Heart right ventricle (tissue), 16 donors: ENCODE measurements at places on chromosomes 13 and 19. TPM values are rescaled to one million over a fixed set of nuclear protein-coding genes. Genes with fewer than 3 reads are reported as not detected.

DNA sequence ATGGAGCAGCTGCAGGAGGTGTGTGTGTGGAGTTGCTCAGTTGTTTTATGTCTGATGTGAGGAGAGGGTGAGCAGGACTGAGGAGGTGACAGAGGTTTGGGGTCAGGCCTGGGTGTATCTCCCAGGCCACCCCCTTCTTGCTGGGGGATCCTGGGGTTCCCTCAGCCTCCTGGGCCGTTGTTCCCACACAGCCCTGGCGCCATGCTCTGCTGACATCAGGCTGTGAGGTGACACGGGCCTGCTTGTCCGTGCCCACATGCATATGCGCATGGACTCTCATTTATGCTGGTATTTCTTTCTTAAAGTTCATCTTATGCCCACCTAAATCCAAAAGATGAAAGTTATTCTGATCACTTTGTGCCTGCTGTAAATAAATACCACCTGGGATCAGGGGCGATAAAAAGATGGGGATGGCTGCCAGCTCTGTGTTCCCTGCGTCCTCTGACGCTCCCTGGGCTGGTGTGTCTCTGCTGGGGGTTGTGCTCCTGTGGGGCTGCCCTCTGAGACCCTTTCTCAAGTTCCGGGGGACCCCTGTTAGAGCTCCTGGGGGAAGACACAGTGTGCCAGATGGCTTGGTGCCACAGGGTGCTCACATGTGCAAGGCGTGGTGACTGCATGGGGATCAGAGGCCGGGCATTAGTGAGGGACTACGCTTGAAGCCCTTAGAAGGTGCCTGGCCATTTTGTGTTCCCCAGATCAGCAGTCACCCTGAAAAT, 12.6 kb downstream of the NAXD start:
- no peak for DNase-seq

DNA sequence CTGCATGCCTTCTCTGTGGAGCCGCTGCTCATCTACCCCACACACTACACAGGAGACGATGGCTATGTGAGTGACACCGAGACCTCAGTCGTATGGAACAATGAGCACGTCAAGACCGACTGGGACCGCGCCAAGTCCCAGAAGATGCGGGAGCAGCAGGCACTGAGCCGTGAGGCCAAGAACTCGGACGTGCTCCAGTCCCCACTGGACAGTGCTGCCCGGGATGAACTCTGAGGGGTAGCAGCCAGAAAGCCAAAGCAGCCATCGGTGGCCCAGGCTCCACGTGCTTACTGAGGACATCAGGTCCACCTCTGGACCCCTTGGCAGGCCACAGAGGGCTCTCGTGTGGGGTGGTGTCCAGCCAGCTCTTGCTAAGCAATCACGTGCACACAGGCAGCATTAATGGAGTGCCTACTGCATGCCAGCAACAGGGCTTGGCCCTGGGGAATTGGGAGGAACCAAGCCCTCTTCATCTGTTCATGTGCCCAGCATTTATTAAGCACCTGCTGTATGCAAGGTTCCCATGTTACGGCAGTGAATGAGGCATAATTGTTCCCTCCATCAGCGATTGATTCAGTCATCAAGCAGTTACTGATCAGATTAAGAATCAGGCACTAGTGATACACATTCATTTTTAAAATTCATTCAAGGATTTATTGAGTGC, 25.9 kb downstream of the COLGALT1 start:
- no peak for DNase-seq

GRCh38 chr13:27039171-27039701, 132.4 kb downstream of the USP12 start:
- no peak for DNase-seq

GRCh38 chr19:38888876-38889275, 10.5 kb downstream of the SIRT2 start:
- no peak for DNase-seq

DNA sequence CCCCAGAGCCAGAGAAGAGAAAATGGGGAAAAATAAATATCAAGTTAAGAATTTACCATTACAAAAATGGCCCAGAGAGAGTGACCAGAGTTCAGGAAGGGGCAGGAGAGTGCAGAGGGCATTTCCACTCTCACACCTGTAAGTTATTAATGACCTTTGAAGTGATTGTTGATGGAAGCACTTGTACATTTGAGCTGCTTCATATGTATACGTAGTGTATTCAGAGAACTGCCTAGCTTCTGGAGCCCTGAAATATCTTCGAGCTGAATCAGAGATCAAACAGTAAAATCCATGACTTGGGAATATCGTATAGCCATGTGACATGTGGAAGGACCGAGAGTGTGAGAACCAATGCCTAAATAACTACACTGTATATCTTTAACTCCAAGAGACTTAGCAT, 49.2 kb upstream of the PCCA start:
- DNase-seq, result no peak

DNA sequence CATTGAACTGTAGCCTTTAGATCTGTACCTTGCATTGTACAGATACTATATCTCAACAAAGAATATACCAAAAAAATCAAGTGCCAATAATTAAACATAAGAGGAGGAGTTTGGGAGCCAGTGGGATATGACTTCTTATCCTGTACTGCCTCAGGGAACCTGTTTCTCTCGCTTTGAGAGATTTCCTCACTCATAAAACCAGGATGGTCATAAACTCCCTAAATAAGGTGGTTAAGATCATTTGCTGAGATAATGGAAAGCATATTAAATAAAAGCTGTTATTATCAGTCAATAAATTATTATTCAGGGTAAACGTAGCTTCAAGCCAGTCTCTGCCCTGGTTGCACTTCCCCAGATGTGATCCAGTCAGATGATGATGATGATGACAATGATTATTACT, 17.0 kb downstream of the OPA3 start:
- no peak for DNase-seq

DNA sequence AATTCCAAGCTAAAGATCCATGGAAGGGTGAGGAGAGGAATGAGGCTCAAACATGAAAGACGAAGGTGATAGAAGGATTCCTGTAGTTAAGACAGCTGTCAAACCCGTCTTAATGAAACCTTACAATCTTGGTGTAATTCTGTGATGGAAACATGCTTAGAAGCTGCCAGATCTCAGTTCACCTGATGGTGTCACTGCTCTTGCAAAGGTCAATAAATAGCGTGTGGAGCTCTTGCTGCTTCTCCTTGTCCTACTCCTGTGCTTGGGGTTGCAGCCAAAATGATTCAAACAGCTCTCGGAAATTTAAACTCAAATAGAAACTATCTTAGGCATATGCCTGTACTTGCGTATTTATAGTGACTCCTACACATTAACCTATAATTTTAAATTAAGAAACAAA, 1705.0 kb downstream of the OLFM4 start:
- no peak for DNase-seq

The ZNF627 gene
- 9.8 TPM for total RNA-seq

The TGFBR3L gene
- total RNA-seq, result 2.1 TPM

The PPP2R1A gene
- 410 TPM for total RNA-seq

The KLK1 gene
- total RNA-seq, result 0.85 TPM

The VMAC gene
- 1.9 TPM for total RNA-seq
